MM.1S (cell line): ENCODE measurements at places on chromosomes 3 and 15.
A peak's percentile ranks its signal among the peaks of the same experiment; 100 is the strongest.

- no peak for DNase-seq
Observed at GRCh38 chr15:52652984-52653383, 26.2 kb downstream of the ATOSA start.

GRCh38 chr15:69593488-69593887 lies 140.9 kb downstream of the RPLP1 start:
- DNase-seq = no peak

DNA sequence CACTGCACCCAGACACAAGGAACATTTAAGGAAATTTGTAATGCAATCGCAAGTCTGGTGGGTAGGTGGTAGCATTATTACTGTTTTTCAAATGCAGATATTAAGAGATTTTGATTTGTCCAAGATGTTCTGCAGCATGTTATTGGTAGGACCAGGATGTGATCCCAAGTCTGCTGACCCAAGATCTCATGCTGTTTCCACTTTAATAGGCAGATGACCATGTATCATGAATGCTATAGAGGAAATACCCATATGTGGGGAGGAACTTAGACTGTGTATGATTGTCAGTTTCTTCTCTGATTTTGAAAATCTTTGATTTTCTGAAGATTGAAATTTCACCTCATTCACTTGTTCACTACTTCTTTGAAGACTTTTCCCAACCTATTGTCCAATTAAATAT lies 28.7 kb downstream of the ATP6V1A start:
- no peak for DNase-seq

DNA sequence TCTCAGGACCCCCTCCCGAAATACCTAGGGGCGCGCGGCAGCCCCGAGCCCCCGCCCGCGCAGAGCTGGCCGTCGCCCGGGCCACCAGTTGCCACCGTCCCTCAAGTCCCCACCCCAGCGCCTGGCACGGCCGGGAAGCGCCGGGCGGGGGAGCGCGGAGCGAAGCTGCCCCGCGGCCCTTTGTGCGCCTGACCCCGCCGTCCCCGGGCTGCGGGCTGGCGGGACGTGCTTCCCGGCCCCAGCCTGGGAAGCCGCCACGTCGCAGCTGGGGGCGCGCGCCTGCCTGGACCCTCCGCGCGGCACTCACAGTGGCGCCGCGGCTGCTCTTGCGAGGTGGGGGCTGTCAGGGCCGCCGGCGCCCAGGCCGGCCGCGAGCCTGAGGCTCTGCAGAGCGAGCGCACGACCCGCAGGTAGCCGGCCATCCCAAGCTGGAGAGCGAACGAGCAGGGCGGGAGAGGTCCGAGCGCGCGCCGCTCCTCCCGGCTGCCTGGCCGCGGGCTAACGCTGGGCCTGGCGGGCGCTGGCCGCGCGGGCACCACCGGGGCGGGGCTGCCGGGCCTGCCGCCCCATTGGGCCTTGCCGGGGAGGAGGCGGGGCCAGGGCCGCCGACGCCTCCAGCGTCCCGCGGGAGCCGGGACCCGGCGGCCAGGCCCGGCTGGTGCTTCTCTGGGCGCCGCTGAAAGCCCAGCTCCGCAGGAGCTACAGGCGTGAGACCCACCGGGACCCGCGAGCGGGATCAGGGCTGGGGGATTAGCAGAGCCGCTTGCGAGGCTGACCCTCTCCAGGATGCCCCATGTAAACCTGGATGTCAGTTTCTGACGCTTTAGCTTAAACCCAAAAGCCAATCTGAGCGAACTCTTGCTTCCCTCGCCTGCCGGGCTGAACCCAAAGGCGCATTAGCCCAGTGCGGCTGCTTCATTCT lies at the start of gene IDH2:
TSS of gene IDH2 (minus strand) at position 500 of the 922 bp plus-strand sequence. CDS start at position 422, 78 bp downstream.
- DNase-seq = peak; percentile 88

DNA sequence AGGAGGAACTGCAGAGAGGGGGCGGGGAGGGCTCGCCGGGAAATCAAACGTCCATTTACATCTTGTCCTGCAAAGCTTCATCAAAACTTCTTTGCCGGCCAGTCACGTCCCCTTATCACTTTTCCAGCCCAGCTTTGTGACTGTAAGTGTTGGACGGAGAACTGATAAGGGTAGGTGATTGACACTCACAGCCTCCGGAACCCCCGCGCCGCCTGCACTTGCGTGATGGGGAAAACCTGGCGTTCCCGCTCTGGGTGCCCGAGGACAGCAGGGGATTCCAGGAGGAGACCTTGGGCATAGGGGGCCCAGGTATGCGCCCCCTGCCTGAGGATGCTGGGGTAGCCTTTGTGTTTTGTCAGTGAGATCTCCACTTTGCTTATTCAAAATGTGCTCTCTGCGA lies 72.8 kb upstream of the ANKRD34C start:
- no peak for DNase-seq

DNA sequence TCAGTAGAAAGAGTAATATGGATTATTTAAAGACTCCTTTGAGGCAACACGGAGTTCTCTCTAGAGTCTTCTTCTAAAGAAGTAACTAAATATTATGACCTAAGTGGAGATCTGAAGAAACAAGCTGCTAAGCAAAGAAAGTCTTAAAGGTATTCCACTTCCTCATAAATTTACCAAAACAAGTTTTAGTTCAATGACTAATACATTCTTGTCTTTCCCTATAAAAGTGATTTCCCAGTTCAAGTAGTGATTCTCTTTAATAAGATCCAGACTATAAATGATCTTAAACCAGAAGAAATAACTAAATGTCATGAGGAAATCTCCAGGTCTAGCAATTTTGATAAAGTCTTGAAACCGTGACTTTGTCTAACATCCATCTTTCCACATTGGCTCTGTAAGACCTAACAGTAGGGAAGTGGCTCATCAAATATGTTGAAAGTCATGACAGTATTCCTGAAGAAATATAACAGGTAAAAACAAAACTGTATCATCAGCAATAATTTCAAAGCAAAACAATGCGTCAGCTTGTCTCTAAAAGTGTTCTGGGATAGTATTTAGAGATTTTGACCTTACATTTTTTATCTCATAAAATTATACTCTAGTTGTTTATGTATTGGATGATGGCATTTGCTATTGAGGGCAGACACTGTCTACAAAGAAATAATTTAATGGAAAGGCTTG lies 51.8 kb upstream of the NEDD4 start:
- DNase-seq = no peak

GRCh38 chr3:130677343-130677742 lies 69.3 kb downstream of the PIK3R4 start:
- DNase-seq = no peak

DNA sequence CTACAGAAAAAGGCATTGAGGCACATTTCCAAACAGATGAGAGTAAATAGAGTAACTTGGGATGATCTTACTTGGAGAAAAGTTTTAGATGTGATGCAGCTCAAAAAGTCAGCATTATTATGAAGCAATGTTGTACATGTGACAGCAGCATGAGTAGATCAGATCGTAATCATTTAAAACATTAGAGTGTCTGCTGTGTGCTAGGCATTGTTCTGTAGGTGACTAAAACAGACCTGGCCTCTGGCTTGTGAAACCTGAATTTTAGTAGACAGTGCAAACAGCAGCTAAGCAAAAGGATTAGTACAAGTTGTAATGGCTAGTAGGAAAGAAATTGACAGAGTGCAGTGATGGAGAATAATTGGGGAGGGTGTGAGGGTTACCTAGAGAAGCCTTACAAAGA lies 15.1 kb downstream of the UBE2E1 start:
- DNase-seq = no peak

DNA sequence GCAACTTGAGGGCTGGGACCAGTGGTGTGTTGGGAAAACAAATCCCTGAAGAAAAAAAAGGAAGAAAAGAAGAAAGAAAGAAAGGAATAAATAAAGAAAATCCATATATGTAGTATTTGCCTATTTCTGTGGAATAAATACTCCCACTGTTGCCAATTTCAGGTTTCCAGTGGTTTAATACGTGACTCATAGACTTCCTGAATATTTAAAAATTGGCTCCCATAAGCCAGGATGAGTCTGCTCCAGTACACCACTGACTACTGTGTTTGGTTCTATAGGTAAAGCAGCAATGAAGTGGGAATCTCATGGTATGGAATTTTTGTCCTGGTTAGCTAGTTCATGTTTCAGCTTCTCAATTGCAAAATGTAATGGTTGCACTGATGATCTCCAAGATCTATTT lies 31.6 kb downstream of the PYDC2 start:
- DNase-seq = no peak

GRCh38 chr15:32861174-32861573 lies 143.4 kb downstream of the GREM1 start:
- DNase-seq = no peak

DNA sequence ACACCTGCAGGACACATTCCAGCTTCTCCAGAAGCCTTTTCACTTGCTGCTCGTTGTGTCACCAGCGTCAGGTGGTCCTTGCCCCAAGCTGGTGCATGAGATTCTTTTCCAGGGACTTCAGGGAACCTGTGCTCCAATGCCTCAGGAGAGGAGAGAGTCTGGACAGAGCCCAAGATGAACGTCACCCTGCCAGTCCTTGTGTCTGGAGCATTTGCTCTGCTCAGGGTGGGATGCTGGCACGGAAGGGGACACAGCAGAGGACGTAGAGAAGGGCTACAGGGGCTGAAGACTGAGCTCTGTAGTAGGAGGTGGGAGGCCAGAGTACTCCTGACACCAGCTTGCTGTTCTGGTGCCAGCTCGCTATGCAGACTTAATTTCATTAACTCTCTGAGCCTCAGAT lies 262.1 kb downstream of the XXYLT1 start:
- DNase-seq = no peak

DNA sequence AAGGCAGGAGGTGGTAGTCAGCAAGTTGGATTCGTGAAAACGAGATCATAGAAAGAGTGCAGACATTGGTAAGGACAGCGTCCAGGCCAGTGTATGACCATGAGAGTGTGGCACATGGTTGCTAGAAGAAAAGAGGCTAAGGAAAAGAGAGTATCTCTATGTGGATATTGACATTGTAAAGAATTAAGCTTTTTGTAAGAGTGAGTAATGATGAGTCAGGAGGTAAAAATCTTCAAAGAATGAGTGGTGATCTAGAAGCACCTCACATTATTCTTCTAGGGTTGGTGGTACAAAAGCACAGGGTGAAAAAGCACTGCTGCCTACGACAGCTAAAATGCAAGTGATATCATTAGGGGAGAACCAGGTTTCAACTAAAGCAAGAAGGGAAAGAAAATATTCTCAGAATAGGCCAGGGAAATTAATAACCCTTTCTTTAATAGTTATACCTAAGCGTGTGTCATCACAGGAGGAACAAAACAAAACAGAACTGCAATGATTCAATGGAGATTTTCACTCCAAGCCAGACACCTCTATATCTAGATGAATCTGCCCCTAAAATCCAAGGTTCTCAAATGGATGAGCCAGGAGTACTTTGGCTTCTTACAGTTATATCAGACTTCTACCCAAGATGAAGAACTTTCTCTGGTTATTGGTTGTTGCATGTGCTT lies 884.7 kb downstream of the NAALADL2 start:
- no peak for DNase-seq

GRCh38 chr3:63150880-63151279 lies 127.2 kb upstream of the SYNPR start:
- DNase-seq = no peak

GRCh38 chr15:59550956-59551355 lies 60.6 kb upstream of the GCNT3 start:
- no peak for DNase-seq

DNA sequence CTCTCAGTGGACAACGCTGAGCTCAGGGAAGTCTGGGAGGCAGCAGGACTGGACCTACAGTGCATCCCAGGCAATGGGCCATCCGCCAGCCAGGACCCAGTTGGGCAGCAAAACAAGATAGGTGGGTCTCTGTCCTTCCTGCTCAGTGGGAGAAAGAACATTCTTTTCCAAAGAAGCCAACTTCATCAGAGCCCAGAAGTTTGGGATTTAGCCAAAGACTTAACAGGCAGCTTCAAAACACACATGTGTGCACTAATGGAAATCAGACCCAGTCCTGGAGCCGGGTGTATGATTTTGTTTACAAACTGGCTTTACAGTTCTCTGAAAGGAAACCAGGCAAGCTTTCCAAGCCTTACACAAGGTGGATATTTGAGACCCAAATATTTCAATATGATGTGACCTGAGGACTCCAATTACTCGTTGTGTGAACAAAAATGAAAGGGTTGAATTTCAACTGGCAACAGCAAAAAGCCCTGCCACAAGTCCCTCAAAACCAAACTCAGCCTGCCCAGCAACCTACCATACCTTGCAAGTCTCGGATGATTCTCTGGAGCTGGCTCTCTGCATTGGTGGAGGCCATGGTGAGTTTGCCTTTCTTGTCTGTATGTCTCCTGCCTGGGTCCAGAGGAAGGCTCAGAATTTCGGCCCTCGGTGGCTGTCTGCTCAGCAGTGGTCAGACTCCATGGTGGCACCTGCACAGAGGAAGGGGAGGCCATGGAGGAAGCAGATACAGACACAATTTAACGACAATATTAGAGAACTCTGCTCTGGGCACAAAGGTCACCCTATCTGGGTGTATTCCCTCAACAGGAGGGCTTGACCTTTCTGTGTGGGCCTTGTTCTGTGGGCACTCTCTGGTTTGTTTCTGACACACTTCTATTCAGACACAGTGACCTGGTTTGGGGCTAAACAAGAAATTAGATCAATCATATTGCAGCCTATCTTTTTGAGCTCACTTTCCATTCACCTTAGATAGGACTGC lies 11.0 kb downstream of the FYCO1 start:
- DNase-seq = no peak

- DNase-seq = no peak
Observed at GRCh38 chr3:67739851-67740250, 85.4 kb upstream of the SUCLG2 start.

DNA sequence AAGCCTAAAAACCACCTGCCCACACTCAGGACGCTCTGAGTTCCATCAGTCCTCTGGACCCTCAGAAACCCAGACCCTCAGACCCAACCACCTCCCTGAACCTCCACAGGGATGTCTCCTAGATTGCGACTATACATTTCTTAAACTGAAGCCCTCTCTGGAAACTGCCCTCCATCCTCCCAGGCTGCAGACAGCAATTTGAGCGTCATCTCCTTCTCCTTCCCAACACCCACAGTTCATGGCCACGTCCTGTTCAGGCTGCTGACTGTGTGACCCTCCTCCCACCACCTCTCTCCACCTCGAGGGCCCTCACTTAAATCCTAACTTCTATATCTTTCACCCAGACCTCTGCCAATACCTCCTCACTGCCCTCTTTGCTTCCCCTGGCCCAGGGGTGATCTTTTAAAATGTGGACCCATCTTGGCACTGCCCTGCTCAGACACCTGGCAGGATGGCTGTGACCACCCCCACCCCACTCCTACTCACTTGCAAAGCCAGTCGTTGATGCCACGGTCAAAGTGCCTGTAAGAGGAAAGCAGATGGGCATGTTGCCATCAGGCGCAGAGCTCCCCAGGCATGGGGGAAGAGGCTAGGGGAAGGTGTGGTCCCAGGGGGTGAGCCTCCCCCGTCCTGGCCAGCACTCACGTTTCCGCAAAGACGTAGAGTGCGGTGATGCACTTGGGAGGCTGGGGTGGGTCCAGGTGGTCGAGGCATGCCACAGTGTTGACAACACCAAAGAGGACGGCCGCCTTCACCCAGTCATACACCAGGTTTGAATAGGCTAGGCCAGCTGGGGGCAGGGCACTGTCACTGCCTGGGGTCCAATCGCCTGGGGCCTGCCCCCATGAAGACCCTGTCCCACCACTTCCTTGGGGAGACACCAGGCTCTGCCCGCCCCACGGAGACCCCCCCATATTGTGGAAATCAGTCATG lies 6.0 kb downstream of the HHATL start:
- no peak for DNase-seq

GRCh38 chr15:57500979-57501576 lies 90.6 kb upstream of the MYZAP start:
- DNase-seq = no peak

GRCh38 chr3:187222801-187223200 lies 25.5 kb downstream of the RTP1 start:
- DNase-seq = no peak

GRCh38 chr3:140088513-140088912 lies 153.5 kb downstream of the CLSTN2 start:
- DNase-seq = no peak
